ENCODE measurements at places on chromosomes 2 and 18.
A peak's percentile ranks its signal among the peaks of the same experiment; 100 is the strongest.

DNA sequence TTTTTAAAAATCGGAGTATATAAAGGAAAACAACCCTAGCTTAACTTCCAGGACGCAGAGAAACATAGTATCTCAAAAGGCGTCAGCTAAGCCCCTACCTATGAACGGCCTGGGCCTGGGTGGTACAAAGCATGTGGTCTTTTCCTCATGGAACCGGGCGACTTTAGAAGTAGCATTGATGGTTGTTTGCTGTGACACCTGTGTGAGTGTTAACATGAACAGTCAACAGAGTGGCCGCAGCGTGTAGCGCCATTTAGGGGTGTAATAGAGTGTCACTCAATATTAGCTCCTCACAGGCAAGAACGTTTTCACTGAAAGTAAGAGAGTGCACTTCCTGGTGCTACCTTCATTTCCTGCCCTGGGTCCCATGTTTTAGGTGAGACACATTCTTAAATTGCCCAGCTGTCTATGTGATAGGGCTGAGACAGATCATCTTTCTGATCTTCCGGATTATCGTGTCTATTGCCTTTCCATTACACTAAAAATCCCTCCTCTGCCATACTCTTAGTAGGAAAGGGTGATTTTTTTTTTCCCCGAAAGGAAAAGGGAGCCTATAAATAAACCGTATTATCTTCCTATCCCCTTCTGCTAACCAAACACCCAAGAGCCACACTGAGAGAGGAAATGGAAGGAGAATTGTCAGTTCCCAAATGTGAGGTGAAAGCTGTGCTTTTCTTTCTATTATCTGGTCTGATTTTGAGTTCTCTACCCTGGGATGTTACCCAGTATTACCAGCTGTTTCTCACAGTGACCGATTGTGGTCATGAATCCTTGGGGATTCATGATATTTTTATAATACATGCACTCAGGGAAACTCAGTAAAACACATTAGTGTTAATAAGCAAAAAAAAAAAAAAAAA lies 1.3 kb downstream of the GORASP2 start:
- DNase-seq = peak; percentile 43

DNA sequence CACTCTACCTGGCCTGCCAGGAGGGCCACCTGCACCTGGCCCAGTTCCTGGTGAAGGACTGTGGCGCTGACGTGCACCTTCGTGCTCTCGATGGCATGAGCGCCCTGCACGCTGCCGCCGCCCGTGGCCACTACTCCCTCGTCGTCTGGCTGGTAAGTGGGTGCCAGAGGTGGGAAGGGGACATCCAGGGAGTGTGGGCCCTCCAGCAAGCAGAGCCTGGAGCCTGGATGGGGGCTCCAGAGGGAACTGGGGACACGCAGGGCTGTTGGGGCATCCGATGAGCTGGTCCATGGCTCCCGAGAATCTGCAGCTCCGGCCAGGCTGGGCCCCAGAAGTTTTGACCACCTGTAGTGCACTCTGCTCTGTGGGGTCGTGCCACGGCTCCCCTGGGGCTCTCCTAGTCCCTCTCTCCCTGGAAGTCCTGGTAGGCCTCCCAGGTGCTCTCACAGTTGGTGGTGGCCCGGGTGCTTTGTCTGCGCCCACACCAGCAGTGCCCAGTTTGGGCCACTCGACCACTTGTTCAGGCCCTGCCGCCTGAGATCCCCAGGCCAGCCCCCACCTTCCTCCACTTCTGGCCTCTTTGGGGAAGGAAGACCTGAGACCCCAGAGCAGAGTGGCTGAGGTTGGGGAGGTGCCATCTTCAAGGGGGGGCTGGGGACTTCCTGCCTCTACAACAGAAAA lies 4.7 kb downstream of the ESPNL start:
- DNase-seq = no peak

GRCh38 chr2:39017334-39017733 lies 103.5 kb downstream of the SOS1 start:
- DNase-seq = no peak

DNA sequence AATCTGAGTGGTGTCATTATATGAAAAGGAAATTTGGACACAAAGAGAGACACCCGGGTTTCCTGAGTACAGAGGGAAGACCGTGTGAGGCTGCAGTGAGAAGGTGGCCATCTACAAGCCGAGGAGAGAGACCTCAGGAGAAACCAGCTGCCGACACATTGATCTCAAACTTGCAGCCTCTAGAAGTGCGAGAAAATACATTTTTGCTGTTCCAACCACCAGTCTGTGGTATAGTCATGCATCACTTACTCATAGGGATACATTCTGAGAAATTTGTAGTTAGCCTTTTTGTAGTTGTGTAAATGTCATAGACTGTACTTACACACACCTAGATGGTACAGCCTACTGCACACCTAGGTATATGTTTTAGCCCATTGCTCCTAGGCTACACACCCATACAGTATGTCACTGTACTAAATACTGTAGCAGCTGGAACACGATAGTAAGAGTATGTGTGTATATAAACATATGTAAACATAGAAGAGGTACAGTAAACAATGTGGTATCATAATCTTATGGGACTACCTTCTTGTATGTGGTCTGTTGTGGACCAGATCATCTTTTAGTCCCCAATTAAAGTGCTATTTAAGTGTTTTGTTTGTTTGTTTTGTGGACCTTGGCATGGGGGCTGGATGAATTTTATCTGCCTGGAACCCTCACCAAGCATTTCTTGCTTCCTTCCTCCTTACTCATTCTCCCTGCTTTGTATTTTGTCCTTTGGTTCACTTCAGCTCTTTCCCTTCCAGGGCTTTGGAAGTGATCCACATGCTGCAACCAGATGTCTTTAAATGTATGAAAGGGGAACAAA lies 38.3 kb upstream of the SESTD1 start:
- DNase-seq = peak; percentile 13

GRCh38 chr2:203913947-203914346 lies 22.6 kb upstream of the ICOS start:
- DNase-seq = no peak

GRCh38 chr2:212968284-212969081 lies 182.9 kb downstream of the IKZF2 start:
- DNase-seq = no peak

- DNase-seq = no peak
Observed at GRCh38 chr2:125397535-125398251, 1258.3 kb upstream of the GYPC start.

GRCh38 chr2:223824301-223824700 lies 13.1 kb downstream of the AP1S3 start:
- no peak for DNase-seq

- DNase-seq = no peak
Observed at GRCh38 chr2:111024496-111024895, 96.2 kb upstream of the BCL2L11 start.

DNA sequence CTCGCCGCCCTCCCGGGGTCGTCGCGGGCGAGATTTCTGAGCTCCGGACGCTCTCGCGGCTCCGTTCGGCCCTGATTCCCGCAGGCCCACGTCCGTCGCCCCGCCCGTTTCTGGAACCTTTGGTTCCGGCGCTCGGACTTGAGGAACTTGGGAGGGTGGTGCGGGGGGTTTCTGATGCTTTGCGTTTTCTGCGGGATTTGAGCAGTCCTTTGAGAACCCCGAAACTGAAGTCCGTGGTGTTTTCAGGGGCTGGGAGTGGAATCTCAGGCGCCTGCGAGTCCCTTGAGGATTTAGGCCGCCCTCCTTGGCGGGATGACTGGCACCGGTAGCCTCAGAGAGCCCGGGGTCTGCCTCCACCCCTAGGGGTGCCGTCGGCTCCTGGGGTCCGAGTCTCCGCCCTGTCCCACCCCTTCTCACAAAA lies 336 bp downstream of the THNSL2 start:
- peak; percentile 25 for DNase-seq

DNA sequence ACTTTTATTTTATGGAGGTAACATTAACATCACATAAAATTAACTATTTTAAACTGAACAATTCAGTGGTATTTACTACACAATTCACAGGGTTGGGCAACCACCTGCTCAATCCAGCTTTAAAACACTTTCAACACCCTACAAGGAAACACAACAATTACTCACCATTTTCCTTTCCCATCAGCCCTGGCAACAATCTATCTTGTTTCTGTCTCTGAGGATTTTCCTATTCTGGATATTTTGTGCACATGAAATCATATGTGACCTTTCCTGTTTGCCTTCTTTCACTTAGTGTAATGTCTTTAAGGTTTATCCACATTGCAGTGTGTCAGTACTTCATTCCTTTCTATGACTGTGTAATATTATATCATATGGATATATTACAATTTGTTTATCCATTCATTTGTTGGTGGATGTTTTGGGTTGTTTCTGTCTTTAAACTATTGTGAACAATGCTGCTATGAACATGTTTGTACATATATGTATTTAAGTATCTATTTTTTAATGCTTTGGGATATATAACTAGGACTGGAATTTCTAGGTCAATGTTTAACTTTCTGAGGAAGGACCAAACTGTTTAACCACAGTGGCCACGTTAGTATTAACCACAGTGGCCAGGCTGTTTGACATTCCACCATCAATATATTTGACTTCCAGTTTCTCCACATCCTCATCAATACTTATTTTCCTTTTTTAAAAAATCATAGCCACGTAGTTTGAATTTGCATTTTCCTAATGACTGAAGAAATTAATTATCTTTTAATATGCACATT lies 72.4 kb upstream of the KIF5C start:
- no peak for DNase-seq

GRCh38 chr2:136126021-136126420 lies 8.1 kb upstream of the CXCR4 start:
- no peak for DNase-seq

GRCh38 chr2:219323434-219323833 lies 9.1 kb downstream of the RESP18 start:
- no peak for DNase-seq

DNA sequence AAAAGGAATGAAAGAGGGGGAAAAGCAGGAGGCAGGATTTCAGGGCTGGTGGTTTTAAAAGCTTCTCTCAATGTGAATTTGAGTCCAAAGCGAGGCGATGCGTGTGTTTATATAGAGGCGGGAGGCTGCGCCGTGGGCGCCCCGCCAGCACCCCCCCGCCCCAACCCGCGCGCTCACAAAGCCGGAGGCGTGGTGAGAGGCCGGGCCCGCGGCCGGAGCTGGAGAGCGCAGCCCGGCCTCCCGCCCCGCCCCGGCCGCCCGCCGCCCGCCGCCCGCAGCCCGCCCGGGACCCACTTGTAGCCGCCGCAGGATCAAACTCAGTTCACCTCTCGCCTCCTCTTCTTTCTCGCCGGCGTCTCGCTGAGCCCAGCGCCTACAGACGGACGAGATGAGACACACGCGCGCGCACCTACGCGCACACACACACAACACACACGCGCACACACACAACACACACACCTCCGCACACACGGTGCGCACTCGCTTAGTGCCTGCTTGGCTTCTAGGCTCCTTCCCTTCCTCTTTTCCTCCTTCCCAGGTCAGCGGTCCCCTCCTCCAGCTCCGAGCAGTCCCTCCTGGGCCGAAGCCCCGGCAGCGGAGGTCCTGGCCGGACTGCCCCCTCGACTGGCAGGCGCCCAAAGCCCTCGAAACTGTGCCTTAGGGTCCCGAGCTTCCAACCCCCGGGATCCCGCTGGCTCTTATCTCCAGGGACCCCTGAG lies 1.3 kb upstream of the CYP26B1 start:
- DNase-seq = peak; percentile 16

GRCh38 chr2:119910566-119910965 lies 102.3 kb upstream of the EPB41L5 start:
- DNase-seq = no peak

DNA sequence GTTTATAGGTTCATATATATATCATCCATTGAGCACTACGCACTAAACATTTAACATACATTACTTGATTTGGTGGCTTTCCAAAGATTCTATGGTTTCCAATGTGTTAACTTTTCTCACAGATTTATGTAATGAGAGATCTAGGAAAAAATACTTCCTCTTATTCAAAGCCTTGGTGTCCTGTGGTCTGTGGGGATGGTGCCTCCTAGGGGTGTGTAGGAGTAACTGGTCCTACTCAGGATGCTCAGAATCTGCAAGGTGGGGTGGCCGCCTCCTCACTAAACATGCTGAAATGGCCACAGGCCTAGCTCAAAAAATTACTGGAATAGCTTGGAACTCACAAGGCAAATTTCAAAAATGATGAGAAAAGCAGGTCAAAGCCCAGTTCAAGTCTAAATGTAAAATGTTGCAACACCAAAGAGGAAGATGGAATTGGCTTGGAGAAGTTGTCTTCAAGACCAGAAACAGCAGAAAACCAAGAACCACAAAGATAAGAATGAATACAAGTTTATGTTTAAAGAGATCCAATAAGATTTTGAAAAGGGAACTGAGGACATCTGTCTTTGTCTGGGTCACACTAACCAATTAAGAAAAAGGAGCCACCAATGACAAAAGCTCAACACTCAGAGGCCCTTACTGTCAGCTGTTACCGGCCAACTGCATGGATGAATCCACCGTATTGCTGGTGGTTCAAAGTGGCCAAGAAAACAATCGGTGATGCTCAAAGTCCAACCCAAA lies 11.5 kb downstream of the GPR55 start:
- peak; percentile 17 for DNase-seq

- no peak for DNase-seq
Observed at GRCh38 chr2:71699428-71699827, 246.1 kb downstream of the DYSF start.

DNA sequence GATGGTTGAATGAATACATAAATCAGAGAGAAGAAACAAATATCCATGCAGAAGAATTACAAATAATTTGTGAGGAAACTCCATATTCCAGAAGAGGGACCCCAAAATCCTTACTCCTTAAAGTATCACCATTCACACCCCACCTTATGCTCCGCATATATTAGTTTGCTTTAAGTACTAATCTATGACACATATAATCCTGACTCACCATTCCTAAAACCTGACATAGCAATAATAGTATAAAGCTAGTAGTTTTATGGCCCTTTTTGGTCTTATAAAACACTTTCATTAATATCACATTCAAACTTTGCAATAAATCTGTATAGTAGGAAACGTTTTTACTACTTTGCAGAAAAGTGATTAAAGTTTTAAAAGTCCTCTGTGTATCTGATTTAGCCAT lies 719.0 kb upstream of the SLC39A10 start:
- DNase-seq = no peak

GRCh38 chr2:85579266-85579935 lies 2.0 kb downstream of the VAMP8 start:
- no peak for DNase-seq

DNA sequence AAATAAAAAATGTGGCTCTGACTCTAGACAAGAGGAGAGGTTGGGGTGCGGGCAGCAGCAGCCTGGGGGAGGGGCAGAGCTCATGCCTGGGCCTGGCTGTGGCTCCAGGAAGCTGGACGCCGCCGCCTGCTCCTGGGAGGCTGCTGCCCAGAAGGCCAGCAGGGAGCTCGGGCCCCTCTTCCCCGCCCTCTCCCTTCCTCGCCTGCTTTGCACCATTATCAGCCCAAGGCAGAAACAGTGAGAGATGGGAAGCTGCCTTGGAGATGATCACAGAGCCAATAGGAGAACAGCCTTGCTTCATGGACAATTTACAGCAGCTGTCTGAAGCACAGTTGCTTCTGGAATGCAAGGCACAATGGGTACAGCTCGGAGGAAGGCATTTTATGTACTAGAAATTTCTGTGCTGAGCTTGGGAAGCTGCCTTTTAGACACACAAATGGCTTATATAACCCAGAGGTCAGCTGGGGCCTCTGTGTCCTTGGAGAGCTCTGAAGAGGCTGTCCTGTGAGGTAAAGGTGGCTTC lies 55.3 kb upstream of the AFF3 start:
- DNase-seq = no peak

- DNase-seq = no peak
Observed at GRCh38 chr2:233090879-233091278, 30.7 kb downstream of the INPP5D start.

GRCh38 chr18:34965566-34965965 lies 75.6 kb upstream of the MAPRE2 start:
- DNase-seq = no peak

Measured in fibroblast of mammary gland (primary cell).